ENCODE measurements at places on chromosomes 16 and 17.

DNA sequence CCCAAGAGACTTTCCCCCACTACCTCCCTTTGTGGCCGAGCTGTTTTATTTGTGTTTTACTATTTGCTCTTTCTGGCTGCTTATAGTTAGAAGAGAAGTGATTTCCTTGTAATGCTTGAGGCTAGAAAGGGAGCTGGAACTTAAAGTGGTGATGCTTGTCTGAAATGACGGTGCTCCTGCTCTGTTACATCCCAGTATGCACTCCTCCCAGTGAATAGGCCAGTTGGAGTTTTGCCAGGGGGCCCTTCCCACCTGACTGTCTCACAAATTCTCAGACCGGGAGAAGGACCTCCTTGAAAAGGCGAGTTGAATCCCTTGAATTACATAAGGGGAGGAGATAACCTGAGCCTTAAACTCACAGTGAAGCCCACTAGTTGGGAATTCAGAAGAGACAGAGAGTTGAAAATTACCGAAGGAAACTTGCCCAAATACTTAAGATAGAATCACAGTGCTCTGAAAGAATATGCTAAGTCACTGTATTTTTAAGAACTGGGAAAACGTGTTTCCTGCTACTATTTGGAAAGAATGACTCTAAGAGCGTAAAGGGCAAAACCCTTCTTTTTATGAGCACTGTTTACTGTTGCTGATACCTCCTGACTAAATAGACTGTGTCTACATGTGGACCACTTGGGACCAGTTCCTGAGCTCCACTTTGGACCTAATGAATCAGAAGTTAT, 84.7 kb upstream of the CLEC3A start:
- no peak for DNase-seq

DNA sequence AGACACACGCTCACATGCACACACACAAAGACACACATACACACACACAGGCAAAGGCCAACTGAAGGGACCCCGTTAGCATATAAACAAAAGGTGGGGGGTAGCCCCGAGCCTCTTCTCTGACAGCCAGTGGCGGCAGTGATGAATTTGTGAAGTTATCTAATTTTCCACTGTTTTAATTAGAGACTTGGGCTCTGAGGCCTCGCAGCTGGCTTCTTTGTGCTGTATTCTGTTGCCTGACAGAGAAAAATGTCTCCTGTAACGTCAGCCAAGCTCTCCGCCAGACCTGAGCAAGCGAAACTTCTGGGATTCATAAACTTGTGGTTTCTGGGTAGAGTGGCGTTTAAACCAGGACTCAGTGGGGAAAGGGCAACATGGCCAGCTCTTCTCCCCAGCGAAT, 113.9 kb upstream of the FOXF1 start:
- peak; percentile 84 for DNase-seq

- DNase-seq = no peak
Measured at GRCh38 chr16:10181196-10182162, 749 bp downstream of the GRIN2A start.

DNA sequence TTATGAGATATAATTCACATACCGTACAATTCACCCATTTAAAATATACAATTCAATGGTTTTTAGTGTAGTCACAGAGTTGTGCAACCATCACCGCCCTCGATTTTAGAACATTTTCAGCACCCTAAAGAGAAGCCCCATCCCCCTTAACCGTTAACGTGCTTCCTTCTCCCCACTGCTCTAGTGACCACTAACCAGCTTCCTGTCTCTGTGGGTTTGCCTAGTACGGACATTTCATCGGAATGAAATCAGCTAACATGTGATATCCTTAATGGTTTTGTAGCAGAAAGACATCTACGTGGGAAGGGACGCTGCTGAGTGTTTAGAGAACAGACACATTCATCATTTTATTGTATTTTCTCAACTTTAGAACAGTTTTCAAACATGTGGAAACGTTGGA, 80.8 kb upstream of the HSBP1 start:
- peak; percentile 75 for DNase-seq

DNA sequence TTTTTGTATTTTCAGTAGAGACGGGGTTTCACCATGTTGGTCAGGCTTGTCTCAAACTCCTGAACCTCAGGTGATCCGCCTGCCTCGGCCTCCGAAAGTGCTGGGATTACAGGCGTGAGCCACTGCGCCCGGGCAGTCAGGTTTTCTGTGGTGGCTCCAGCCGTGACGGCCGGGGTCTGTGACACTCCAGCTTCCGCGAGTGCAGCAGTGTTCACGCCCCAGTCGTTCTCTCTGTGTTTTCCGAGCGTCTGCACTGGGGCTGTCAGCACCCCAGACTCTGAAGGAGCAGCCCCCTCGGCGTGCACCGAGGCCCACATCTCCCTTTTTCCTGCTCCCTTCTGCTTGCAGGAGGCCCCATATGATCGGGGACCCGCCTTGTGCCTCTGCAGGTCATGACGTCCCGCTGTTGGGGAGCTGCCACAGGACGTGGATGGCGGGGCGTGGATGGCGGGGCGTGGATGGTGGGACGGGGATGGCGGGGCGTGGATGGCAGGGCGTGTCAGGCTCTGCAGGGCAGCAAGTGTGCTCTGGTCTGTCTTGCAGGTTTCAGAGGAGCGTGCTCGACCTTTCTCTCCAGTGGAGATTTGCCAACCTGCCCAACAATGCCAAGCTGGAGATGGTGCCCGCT, 5.7 kb downstream of the ASPSCR1 start:
- no peak for DNase-seq

- no peak for DNase-seq
Measured at GRCh38 chr17:80951121-80952090, 40.2 kb upstream of the CHMP6 start.

DNA sequence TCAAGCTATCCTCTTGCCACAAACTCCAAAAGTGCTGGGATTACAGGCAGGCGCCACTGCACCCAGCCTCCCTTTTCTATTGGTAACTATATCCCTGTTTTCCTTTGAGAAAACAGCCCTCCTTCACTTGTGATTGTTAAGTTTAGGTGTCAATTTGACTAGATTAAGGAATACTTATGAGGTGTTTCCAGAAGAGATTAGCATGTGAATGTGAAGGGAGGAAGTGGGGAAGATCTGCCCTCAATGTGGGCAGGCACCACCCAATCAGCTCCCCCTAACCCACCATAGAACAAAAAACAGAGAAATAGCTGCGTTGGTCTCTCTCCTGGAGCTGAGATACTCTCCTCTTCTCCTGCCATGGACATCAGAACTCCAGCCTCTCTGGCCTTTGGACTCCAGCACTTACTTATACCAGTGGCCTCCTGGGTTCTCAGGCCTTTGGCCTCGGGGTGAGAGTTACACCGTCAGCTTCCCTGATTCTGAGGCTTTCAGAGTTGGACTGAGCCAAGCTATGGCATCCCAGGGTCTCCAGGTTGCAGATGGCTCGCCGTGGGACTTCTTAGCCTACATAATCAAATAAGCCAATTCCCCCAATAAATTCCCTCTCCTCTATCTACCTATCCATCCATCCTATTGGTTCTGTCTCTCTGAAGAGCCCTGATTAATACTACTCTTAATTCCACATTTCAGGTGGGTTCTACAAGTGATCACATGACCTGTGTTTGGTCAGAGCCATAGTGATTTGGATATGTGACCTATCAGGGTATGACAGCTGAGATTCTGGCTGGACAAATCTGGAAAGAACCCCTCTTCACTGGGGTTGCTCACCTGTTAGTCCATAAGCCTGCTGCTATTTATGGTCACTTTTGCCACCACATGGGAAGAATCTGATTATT, 12.0 kb upstream of the STAT3 start:
- no peak for DNase-seq

DNA sequence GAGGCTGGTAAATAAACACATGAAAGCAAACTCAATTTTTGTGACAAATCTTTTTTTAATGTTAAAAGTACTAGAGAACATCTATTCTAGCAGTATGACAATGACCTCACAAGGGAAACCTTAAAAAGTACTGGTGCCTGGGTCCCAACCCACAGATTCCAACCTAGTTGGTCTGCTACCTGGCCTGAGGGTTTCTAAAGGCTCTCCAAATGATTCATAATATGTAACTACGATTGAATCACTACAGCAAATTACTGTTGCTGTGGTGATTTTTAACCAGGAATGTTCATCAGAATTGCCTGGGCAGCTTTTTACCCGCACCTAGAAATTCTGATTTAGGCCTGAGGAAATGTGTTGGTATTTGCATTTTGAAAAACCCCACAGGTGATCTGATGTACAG, 26.1 kb downstream of the CDR2 start:
- DNase-seq = no peak

DNA sequence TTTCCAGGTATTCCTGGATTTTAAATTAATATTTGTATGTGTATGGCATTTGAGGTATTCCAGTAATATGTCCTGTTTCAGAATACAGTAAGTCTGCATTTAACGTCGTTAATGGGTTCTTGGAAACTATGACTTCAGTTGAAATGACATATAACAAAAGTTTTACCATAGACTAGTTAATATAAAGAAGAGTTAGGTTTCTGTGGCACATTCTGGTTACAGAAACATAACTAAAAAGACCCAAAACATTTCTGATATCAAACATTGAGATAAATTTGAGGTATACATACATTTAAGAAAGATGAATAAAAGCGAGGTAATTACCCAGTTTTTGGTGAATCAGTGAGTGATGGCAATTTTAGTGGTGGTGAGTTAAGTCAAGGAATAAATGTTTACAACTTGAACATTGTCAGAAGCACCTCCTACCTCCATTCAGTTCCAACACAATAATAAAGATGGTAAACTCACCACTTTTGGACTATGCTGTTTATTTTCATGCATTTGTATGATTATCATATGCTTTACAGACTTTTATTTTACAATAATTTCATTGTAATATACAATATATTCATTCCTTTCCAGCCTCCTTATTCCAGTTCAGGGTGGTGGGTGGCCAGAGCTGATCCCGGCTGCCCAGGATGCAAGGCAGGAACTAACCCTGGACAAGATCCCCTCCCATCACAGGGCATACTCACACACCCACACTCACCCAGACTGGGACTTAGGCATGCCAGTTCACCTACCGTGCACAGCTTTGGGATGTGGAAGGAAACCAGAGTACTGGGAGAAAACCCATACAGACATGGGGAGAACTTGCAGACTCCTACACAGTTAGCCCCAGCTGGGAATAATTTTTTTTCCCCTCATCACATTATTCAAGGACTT, 9.7 kb downstream of the LUC7L3 start:
- no peak for DNase-seq

DNA sequence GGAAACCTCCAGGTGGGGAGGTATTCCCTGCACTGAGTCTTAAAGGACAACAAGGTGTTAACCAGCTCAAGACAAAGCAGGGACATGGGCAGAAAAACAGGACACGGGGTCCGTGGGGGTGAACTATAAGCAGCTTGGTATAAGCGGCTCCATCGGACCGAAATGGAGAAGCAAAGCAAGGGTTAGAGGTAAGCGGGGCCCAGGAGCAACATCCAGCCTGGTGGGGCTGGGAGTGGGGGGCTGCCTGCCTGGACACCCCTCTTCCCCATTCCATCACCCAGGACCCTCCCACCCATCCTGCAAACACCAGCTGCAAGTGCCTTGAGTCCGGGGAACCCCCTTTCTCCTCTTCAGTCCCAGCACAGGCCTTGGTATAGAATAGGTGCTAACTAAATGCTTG, 29.5 kb downstream of the MYH11 start:
- no peak for DNase-seq
